Sigmoid colon (tissue), 7 donors: ENCODE measurements at places on chromosomes 1 and 21. TPM values are rescaled to one million over a fixed set of nuclear protein-coding genes. Genes with fewer than 3 reads are reported as not detected.

Gene PRMT6
- polyA plus RNA-seq: 14.1 TPM

Gene KDF1
- polyA plus RNA-seq: 26.8 TPM

Gene LCE2B
- not detected for polyA plus RNA-seq

Gene KIAA1614
- polyA plus RNA-seq: 2.0 TPM

Gene MTARC2
- polyA plus RNA-seq: 6.0 TPM

Gene ITGB2
- polyA plus RNA-seq: 60.5 TPM

Gene S100A9
- polyA plus RNA-seq: 221 TPM

Gene OR2T33
- not detected for polyA plus RNA-seq

Gene LIN28A
- polyA plus RNA-seq: not detected

Gene LEFTY1
- 46.2 TPM for polyA plus RNA-seq

Gene EFNA3
- polyA plus RNA-seq: 9.0 TPM

Gene CENPS
- 22.2 TPM for polyA plus RNA-seq

Gene ORC1
- polyA plus RNA-seq: 1.8 TPM

Gene SETSIP
- polyA plus RNA-seq: 0.10 TPM

Gene SPRR2F
- not detected for polyA plus RNA-seq

Gene PCP4
- 12.6 TPM for polyA plus RNA-seq

Gene KRTAP19-3
- not detected for polyA plus RNA-seq
